ENCODE measurements at places on chromosomes 1 and 21.

- no peak for DNase-seq
Measured at GRCh38 chr1:235739631-235740030, 90.0 kb upstream of the GNG4 start.

GRCh38 chr1:244074559-244075171, 23.6 kb downstream of the ZBTB18 start:
- peak; percentile 67 for DNase-seq

- DNase-seq = no peak
Measured at GRCh38 chr1:110676970-110677369, 2.2 kb upstream of the KCNA3 start.

GRCh38 chr1:98881901-98882300, 122.8 kb downstream of the PLPPR5 start:
- DNase-seq = no peak

GRCh38 chr21:33105088-33105487, 35.1 kb downstream of the OLIG1 start:
- no peak for DNase-seq

DNA sequence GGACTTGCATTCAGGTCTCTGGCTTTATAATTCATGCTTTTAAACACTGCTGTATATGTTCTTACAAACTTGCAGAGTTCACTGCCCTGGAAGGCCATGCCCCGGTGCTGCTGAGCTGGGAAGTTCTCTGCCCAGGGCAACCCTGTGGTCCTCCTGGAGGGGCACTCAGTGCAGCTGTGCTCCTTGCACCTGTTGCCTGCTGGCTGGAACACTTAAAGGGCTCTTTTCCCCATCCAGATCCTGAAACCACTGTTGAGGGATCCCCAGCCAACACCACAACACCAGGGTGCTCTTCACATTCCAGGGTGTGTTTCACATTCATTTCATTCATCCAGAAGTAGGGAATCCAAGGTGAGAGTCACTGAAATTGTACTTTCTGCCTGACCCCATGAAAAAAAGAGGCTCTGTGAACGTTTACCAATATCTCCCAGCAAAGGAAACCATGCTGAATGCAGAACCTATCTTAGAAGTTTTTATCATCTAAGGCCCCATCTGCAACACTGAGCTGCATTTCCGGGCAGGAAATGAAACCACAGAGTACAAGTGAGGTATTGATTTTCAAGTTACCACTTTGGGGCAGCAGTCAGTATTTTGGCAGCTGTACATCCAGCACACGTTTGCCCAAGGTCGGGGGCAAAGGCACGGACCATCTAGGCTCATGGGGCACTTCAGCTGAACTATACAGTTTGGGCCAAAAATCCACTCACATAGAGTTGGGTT, 16.4 kb upstream of the KIAA0040 start:
- peak; percentile 13 for DNase-seq

DNA sequence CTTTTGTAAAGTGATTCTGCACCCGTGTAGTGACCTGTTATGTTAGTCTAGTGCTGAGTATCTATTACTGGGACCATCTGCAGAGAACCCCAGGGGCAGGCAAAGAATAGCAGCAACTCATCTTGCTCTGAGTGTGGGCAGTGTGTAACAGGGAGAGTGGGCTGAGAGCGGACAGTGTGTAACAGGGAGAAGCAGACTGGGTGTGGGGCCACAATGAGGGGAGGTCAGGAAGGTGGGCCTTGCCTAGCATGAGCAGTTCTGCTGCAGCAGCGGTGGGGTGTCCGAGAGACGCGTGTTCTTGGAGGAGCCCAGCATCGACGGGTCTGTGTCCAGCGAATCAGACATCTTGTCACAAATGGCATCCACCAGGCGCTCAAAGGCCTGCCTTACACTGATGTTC, 41.2 kb upstream of the NRDC start:
- no peak for DNase-seq

Data from activated CD4-positive, alpha-beta T cell treated with anti-CD3 and anti-CD28 coated beads, Interleukin-2, amount 50 U/mL, for 4 hours (primary cell).